C1 segment of cervical spinal cord (tissue), 14 donors: ENCODE measurements at places on chromosomes 1 and 21.

DNA sequence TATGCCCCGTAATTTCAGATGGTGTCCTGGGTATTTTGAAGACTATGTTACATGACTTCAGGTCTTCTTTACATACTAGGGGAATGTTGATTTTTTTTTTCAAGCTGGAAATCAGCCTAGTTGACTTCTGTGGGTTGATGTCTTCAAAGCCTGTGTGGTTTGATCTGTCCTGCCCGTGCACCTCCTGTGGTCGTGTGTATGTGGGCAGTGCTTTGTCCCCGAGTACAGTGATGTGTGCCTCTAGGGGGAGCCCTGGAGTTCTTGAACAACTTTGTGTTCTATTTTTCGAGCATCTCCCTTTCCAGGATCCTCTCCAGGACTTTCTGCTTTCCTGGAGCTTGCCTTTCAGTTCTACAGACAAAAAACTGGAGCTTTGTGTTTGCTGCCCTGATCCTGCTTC, 28.9 kb downstream of the OBSCN start:
- DNase-seq = no peak

GRCh38 chr1:210218047-210218446, 14.5 kb upstream of the SERTAD4 start:
- no peak for DNase-seq

DNA sequence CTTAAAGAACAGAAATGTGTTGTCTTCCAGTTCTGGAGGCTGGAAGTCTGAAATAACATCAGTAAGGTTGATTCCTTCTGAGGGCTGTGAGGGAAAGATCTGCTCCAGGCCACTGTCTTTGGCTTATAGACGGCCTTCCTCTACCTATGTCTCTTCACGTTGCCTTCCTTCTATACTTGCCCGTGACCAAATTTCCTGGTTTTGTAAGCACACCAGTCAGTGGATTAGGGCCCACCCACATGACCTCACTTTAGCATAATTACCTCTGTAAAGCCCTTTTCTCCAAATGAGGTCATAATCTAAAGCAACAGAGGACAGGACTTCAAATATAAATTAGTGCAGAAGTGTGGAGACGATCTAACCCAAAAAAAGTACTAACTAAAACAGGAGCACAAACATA, 231.6 kb downstream of the NRIP1 start:
- no peak for DNase-seq

- no peak for DNase-seq
Measured at GRCh38 chr1:4599951-4600481, 54.4 kb upstream of the AJAP1 start.

DNA sequence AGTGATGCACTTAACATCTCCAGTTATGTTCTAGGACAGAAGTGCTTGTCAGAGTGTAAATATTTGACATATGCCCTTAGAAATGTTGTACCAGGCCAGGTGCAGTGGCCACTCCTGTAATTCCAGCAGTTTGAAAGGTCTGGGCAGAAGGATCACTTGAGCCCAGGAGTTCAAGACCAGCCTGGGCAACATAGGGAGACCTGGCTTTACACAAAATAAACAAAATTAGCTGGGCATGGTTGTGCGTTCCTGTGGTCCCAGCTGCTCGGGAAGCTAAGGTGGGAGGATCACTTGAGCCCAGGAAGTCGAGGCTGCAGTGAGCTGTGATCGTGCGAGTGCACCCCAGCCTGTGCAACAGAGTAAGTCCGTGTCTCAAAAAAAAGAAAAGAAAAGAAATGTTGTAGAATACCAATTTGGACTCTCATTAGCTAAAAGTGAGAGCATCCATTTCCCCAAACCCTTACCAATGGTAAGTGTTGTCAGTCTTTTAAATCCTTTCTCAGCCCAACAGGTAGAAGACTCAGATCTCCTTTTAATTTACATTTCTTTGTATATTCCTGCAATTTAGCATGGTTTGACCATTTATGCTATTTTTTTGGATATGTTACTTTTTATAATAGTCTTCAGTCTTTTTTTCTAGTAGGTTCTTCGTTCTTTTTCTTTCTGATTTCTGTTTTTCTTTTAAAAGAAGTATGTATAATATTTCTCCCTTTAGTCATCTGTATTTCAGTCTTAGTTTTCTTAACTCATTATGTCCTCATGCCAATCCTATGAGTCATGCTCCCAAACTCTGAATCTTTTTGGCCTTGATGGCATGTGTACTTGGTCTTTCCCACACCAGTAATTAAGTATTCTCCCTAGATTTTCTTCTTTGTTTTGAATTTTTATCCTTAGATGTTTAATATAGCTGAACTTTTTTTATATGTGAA, 74.4 kb downstream of the CAMTA1 start:
- DNase-seq = no peak

DNA sequence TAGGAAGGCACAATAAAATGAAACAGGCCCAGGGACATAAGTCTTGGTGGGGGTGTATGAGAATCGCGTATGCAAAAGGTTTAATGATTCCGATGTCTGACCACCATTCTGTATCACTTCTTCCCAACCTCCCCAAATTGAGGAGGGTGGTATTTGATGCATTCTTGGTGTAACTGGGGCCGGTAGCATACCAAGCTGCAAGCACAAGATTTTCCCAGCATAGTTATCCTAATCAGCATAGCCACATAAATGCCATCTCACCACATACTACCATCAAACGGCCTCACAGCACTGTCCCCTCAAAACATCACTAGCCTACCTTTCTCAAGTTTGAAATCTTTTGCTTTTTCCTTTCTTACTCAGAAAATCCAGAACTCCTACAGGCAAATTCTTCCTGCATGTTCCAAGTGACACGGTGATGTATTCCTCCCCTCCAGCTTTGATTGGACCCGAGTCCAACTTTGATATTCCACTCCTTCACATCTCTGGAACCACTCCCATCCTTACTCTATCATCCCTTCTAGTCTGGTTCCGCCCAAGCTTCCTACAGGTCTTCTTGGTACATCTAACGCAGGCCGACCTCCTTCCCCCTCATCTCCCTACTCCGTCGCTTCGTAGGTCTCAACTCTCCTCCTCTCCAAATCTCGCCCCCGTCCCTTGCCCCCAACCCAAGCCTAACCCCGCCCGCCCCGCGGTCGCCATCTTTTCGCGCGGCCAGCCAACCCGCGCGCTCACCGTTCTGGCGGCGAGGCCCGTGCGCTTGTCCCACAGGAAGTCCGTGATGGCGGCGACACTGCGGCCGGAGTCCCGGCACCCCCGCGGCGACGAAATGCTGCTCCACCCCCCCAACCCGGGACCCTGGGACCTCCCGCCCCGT, 600 bp downstream of the CLK2 start:
- DNase-seq = no peak

DNA sequence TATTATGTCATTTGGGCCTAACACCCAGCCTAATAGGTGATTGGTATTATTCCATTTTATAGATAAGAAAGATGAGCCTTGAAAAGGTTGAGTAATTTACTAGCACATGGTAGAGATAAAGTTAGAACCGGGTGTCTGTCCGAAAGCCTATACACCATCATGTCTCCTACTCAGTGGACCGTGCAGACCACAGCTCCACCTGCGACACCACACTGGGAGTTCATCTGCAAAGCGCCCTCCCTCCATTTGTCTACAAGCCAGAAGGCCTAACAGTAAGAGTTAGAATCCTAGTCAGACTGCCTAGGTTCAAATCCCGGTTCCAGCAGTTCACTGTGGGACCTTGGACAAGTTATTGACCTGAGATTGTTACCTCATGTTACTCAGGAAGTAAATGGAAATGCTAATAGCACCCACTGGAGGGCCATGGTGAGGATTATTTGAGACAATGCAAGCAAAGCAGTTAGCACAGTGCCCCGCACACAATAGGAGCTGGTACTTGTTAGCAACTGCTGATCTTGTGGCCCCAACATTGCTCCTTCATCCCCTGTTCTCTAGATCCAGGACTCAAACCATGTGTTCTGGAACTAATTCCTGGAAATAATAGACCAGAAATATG, 20.5 kb downstream of the ARMH1 start:
- DNase-seq = no peak

DNA sequence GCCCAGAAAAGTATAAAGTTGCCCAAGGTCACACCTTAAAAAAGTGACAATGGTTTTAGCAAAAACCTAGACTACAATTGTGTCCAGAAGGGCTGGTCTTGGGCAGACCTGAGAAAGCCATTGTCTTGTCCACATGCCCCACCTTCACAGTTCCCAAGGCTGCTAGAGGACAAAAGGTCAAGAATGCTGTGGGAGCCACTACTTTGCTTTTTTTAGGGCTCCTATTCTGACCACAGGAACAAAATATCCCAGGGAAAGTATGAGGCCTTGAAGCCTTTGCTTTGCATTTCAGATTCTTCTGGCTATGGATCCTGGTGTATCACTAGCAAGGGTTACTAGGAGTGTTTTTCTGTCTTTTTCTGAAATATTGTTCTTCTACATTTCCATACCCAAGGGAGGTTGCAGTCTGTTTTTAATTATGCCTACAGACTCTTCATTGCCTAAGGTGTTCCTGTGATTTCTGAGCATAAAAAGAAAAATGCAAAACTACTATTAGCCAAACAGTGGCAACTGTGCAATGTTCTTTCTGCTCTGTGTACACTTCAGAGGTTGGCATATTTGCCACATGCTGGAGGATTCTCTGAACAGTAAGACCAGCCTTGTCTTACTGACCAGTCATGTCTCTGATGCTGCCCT, 10.7 kb downstream of the C1orf162 start:
- no peak for DNase-seq

DNA sequence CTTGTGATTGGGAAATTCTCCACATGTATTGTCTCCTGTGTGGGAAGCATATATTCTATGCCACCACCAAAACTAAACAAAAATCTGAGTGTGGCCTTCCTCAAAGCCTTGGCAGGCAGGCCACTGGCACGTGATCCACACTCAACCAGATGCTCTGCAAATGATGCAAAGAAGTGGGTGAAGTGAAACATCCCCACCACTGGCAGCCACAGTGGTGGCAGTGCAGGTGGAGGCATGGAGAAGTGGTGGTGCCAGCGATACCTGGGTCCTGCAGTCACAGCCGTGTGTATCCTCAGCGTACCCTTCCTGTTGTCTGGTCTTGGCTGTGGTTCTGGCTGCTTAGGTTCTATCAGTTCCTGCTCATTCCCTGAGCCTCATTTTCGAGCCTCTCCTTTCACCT, 65.2 kb downstream of the PLPPR5 start:
- no peak for DNase-seq

DNA sequence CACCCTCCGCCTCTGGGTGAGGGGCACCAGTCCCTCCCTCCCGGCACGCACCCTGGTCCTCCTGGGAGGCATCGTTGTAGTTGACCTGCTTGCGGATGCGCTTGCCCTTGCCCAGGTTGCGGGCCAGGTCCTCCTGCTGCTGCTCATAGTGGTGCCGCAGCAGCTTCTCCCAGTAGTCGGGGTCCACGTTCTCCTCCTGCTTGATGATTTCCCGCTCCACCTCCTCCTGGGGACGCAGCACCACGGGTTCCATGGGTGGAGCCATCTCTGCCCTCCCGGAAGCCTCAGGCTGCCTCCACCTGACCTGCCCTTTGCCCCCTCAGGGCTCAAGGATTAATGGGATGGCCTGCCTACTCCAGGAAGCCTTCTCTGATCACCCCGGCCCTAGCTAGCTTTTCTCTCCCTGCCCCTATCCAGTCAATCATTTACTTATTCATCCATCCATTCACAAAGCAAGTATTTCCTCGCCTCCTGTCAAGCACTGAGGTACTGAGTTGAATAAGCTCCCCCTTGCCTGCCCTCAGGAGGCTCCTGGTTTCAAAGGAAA, 53.5 kb downstream of the CHD5 start:
- DNase-seq = no peak

DNA sequence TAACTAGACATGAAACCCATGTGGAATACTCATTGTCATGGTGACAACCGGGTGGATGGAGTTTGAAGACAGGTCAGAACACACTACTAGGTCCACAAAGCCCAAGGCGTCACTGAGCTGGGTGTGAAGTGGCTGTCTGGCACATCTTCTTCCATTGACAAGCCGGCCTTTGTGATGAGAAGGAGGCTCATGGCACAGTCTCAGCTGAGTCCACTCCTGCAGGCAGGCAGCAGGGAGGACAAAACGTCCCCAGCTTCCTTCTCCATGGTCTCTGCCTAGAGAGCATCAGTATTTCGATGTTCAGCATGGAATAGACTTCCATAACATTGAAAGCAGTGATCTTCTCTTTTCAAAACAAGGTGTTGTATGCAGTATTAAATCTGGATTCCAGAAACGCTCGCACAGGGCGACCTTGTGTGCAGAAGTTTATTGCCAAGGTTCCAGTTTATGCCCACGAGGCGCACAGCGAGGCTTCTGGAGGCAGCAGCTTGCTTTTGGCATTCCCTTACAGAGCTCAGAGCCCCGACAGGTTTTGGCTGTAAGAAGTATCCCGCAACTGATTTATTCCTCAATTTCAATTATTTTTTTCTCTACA, 104.2 kb downstream of the SIM2 start:
- DNase-seq = peak; percentile 45

DNA sequence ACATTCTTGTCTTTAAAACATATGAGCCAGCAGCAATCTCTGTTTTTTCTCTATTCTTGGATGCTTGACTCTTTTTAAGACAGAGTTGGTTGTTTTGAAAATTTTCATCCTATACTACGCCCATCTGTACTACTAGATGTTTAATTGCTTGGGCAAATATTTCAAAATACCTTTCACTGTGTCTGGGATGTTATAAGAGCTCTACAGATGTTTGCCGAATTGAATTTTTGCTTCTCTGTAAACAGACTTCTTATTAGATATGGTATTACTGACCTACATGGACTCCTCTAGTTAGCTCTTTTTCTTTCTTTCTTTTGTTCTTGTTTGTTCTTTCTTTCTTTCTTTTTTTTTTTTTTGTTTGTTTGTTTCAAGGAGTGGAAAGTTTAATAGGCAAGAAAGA, 345.1 kb downstream of the ST6GALNAC3 start:
- DNase-seq = no peak

DNA sequence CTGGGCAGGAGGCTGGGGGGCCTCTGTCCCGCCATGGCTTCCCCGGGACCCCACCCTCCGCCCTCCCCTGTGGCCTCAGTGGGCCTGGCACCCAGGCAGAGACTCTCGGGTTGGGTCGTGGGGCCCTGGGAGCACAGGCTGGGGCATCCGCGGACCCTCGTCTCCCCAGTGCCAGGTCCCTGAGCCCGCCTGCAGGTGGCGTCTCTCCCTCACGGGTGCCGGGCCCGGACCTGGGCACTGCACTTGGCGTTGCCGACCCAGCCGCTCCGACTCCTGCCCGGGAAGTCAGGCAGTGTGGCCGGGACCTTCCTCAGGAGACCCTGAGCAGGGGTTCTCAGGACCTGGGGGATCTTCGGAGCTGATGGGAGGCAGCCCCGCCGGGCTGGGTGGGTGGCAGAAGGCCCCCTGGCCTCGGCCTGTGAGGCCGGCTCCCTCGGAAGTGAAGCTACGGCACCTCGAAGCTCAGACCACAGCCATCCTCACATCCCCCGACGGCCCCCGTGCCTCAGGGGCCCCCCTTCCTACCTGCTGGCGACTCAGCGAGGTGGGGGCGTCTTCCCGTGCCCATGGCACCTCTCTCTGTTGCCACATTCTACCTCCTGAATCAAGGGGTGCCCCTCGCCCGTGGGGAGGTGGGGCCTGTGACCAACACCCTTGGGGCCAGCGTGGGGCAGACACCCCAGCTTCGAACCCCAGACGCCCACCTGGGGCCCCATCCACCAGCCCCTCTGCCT, 6.4 kb upstream of the C1orf159 start:
- peak; percentile 81 for DNase-seq
